ENCODE measurements at places on chromosomes 5 and 9.

GRCh38 chr5:168382421-168382820 lies 91.0 kb downstream of the WWC1 start:
- DNase-seq: no peak

- DNase-seq: peak; percentile 92
Observed at GRCh38 chr5:6399980-6400910, 21.9 kb upstream of the MED10 start.

DNA sequence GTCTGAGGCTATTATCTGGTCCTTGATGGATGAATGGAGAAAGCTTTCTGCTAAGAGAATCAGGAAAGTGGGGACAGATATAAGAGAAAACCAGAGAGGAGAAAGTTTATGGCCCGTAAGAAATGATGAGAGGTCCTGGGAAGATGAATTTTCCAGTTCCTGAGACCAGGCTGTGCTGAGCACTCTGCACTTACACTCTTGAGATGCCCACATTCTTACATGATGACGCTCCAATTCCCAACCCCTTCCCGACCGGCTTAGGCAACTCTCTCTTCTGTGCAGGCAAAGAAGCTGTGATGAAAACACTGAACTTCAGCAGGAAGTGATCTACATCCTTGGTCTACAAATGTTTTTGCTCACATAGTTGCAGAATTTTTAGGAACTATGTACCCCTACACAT lies 417.0 kb downstream of the ARHGEF28 start:
- peak; percentile 83 for DNase-seq

DNA sequence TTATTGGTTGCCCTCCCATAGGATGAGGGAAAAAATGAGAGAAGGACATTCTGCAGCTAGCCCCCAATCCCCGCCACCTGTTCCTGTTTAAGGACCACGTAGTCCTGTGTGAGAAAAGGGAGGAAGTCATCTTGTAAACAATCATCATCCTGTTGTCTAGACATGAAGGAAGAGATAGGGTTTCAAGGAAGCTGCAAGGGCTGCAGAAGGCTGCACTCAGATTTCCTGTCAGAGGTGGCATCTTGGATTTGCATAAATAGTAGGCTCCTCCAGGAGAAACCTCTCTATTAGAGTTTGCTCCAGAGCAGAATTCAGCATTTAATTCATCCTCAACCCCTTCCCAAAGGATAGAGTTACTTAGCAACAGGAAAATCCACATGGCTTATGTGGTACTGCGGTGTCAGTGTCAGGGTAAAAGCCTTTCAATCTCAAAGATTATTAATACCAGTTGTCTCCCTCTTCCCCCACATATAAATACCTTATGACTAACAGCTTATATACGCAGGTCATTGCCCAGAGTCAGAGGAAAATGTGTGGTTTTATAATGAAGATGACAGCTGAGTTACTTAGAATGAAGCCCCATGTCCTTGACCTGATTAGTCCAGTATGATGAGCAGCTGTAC lies 4.6 kb upstream of the DNAJC18 start:
- peak; percentile 96 for DNase-seq

GRCh38 chr9:93918061-93918460 lies 37.1 kb downstream of the BARX1 start:
- DNase-seq: no peak

DNA sequence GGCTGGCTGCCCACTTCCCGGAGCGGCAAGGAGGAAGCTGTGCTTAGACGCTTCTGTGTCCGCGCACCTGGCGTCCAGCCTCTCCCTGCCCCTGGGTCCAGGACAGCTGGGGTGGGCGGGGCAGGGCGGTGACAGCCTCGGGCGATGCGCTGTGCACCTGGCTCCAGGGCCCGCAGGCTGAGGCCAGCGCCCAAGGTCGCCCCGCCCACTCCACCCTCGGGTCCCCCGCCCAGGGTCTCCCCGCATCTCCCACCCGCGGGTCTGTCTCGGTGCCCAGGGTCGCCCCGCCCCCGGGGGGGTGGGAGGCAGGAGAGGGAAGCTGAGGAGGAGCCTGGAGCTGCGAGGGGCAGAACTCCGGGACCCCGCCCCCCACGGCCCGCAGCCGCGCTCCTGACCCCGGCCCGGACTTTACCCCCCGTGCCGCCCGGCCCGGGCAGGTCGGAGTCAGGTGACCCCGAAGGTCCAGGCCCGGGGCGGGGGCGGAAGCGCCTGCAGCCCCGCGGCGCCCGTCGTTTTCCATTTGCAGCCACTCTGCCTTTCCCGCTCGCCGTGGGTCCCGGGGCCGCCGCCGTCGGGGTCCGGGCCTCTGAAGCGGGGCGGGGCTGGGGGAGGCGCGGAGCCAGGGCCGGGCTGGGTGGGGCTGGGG lies at the start of gene ENTPD8:
Gene ENTPD8 (minus strand): TSS at position 69 of the 646 bp plus-strand sequence. CDS start 3,072 bp downstream, outside the sequence.
- no peak for DNase-seq

- DNase-seq: no peak
Observed at GRCh38 chr5:79243224-79243623, 7.3 kb downstream of the JMY start.

GRCh38 chr9:124788542-124789217 lies 11.7 kb downstream of the OLFML2A start:
- DNase-seq: no peak

- peak; percentile 69 for DNase-seq
Observed at GRCh38 chr9:130150779-130151382, 21.3 kb upstream of the NCS1 start.

- no peak for DNase-seq
Observed at GRCh38 chr9:102087141-102087540, 348.7 kb upstream of the GRIN3A start.

DNA sequence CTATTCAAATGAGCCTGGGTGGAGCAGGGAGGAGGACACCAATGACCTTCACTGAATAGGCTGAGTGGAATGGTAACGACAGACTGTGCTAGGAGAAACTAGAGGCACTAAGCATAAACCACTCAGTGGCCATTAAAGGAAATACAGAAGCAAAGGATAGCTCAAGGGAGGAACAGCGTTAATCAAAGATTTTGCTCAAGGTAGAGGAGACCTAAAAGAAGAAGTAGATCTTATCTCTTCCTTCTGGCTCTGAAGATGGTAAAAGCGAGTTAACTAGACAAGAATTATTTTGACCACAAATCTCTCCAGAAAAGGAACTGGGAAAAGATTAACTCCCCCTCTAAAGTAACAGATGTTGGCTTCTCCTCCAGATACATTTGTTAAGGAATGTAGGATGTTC lies 299.6 kb downstream of the EPB41L4A start:
- DNase-seq: peak; percentile 34

DNA sequence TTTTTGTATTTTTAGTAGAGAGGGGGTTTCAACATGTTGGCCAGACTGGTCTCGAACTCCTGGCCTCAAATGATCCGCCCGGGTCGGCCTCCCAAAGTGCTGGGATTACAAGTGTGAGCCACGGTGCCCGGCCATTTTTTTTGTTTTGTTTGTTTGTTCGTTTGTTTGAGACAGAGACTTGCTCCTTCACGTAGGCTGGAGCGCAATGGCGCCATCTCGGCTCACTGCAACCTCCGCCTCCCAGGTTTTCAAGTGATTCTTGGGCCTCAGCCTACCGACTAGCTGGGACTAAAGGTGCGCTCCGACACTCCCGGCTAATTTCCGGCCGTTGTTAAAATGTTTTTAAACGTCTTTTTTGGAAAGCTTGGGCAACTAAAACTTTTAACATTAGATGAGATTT lies 54.0 kb downstream of the SHOC1 start:
- DNase-seq: no peak

GRCh38 chr5:149140197-149141002 lies 893 bp upstream of the ABLIM3 start:
- DNase-seq: no peak

GRCh38 chr5:175884214-175884613 lies 12.8 kb downstream of the CPLX2 start:
- no peak for DNase-seq

DNA sequence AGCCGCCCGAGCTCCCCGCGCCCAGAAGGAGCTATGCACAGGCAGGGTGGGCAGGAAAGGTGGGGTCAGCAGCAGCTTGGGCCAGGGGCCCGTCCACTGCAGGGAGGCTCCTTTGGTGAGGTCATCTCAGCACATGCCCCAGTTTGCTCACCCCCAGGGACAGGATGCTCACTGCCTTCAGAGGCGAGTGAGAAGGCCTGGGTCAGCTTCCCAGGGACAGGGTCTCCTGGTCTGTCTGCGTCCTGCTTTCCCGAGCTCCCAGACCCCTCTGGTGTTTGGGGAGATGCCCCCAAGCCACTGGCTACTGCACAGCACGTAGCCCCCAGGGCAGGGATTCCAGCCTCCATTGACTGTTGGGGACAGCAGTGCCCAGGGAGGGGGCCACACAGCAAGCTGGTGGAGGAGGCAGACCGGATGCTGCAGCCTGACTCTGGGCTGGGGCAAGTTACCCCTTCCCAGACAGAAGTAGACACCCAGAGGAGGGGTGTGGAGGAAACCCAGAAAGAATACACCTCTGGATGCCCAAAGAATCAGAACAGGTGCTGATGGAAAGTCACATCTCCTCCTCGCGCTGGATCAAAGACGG lies 581 bp upstream of the SARDH start:
- no peak for DNase-seq

- no peak for DNase-seq
Observed at GRCh38 chr9:136079211-136079915, 15.7 kb downstream of the NACC2 start.

GRCh38 chr9:131122158-131122557 lies 3.2 kb upstream of the NUP214 start:
- DNase-seq: no peak

- DNase-seq: peak; percentile 77
Observed at GRCh38 chr9:122464633-122465567, 12.8 kb downstream of the OR1J1 start.

DNA sequence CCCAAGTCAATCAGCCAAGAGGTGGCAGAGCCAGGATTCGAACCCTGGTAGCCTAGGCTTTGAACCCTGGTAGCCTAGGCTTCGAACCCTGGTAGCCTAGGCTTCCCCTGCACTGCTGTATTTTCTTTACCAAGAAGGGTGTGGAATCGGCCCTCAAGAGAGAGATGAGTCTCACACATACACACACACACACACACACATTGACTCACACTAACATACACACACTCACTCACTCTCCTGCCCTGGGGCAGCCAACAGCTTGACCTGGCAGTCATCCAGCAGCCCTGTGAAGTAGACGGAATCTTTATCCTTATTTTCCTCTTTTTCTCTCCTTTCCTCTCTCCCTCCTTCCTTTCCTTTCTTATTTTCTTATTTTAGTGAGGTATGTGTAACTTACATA lies 55.4 kb upstream of the RPL26L1 start:
- DNase-seq: peak; percentile 96

GRCh38 chr5:121029536-121030245 lies 565.6 kb downstream of the PRR16 start:
- peak; percentile 92 for DNase-seq

DNA sequence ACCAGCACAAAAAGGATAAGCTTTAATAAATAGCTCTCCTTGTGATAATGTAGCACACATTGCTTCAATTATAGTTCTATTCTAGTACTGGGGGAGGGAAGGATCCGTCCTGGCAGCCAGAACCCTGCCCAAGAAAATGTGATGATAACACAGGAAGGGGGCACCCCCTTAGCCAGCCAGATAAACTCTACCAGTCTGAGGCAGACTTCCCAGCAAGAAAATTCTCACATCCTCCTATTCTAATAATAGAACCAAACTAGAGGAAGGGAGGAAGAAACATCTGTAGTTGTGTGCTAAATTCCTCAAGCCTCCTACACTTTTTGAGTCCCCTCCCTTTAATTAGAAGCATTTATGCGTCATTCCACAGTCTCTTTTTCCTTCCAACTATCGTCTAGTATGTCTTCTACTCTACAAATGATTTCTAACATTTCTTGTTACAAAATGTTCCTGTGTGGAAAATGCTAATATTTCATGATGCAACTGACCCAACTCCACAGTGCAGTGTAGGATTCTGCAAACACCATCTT lies 261.0 kb downstream of the SEMA5A start:
- peak; percentile 82 for DNase-seq

GRCh38 chr5:45335978-45336377 lies 360.2 kb downstream of the HCN1 start:
- DNase-seq: no peak

DNA sequence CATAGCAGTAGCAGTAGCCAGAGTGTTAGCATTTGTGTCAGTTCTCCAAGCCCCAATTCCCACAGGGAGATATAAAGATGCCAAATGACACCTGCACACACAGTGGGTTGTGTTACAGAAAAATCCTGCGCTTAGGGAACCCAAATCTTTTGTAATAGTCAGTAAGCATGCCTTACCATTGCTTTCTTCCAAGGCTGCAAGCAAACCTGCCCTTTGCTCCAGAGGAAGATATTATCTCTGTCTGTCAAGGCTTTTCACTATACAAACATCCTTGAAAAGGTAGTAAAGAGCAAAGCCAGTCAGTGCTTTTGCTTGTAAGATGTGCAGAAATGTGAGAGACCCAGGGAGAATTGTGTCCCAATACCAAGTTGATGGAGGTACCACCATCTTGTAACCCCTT lies 2.9 kb downstream of the ANKDD1B start:
- no peak for DNase-seq

- DNase-seq: no peak
Observed at GRCh38 chr9:133141833-133142595, 21.0 kb upstream of the RALGDS start.

GRCh38 chr9:93054758-93055704 lies 3.5 kb upstream of the SUSD3 start:
- DNase-seq: no peak

DNA sequence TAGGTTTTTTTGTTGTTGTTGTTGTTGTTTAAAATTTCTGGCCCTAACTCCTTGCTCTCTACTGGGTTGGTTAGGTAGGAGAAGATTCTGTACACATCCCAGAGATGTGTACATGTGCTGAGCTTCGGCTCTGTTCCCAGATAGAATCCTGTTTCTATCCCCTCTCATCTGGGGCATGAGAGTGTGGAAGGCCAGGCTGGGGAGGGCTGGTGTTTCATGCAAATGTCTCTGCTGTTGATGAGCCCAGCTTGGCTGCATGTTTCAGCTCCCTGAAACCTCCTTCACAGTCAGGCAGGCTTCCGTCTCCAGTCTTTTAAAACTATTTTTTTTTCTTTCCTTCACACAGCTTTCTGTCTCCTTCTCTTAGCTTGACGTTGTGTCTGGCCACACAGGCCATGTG lies 526.9 kb upstream of the KLF4 start:
- DNase-seq: no peak

GRCh38 chr5:80623999-80624398 lies 30.5 kb upstream of the MSH3 start:
- DNase-seq: no peak

DNA sequence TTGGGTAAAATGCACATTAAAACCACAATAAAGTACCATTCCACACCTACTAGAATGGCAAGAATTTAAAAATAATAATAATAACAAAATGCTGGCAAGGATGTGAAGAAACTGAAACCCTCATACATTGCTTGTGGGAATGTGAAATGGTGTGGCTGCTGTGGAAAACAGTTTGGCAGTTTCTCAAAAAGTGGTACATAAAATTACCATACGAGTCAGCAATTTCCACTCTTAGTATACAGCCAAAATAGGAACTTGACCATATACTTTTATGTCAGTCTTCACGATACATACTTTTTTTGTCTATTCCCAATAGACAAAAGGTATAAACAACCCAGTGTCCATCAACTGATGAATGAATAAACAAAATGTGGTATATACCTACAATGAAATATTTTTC lies 15.6 kb downstream of the FKBP15 start:
- DNase-seq: no peak

- no peak for DNase-seq
Observed at GRCh38 chr5:180126716-180127681, 55.4 kb upstream of the RNF130 start.

Measured in fibroblast of skin of abdomen (primary cell).